ENCODE measurements at places on chromosomes 2 and 18.
A peak's percentile ranks its signal among the peaks of the same experiment; 100 is the strongest.

GRCh38 chr2:44063033-44063432 is 67.2 kb upstream of the LRPPRC start:
- DNase-seq = no peak

DNA sequence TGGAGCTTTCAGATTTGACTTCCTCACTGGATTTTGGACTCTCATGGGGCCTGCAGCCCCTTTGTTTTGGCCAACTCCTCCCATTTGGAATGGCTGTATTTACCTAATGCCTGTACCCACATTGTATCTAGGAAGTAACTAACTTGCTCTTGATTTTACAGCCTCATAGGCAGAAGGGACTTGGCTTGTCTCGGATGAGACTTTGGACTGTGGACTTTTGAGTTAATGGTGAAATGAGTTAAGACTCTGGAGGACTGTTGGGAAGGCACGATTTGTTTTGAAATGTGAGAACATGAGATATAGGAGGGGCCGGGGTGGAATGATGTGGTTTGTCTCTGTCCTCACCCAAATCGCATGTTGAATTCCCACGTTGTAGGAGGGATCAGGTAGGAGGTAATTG is 233.4 kb upstream of the GALNT5 start:
- DNase-seq = no peak

- DNase-seq = no peak
These were observed 90.6 kb upstream of the GPC1 start for GRCh38 chr2:240344904-240345303.

GRCh38 chr2:160321006-160321405 is 120.9 kb upstream of the ITGB6 start:
- DNase-seq = no peak

DNA sequence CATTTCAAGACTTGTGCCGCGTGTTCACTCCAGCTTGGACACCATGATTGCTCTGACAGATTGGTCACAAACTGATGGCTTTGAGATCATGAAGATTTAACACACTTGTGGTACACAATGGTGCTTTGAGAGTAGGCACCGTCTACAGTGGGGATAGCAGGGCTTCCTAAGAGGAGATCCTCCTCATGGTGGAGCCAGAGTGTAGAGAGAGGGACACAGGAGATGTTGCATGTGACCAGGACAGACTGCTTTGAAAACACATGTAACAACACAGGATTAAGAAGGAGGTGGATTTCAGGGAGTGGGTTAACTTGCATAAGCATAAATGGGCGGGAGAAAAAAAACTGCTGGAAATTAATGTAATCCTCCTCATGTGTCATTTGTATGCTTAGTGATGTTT is 95.7 kb upstream of the LINC00305 start:
- DNase-seq = no peak

GRCh38 chr2:44016282-44016681 is 20.5 kb upstream of the LRPPRC start:
- DNase-seq = peak; percentile 13

DNA sequence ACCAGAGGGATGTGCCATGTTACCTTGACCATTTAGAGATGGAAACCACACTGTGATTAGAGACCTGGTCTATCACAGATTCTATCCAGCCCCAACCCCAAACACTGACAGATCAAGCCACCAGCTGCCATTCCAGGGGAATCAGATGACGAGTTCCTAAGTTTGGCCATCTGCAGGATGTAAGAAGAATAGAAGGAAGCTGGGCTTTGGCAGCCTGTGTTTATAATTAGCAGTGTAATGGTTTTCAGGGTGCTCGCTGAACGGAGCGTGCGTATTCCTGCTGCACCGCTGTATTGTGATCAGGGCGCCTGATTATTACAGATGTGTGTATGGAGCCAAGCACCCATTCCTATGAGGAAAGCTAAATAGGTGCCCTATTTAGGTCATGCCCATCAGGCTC is 138.1 kb downstream of the LRRC30 start:
- no peak for DNase-seq

- no peak for DNase-seq
These were observed 11.3 kb upstream of the KLHL29 start for GRCh38 chr2:23373666-23374065.

DNA sequence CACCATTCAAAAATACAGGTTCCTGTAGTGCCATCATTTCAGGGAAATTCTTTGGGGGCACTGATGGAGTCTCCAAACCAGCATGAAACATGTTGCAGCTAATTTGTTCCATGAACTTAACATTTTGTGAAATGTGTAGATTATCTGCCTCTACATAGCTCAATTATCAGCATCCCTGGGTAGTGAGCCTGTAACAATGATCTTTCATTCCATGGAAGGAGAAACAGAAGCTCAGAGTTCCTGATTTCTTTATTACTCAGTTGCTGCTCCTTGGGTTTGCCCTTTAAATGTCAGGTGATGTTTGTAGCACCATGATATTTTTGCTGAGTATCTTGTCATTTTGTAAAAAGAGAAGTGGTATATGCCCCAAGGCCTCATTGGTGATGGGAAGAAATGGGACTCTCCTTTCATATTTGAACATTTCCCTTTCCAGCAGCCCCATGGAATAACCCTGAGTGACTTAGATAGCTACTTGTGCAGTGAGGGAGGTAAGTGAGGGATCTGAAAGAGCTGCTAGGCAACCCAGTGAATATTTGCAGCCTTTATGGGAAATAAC is 146.9 kb downstream of the CERS6 start:
- no peak for DNase-seq
